NCI-H2029 (cell line): ENCODE measurements at places on chromosomes 2 and 18.

DNA sequence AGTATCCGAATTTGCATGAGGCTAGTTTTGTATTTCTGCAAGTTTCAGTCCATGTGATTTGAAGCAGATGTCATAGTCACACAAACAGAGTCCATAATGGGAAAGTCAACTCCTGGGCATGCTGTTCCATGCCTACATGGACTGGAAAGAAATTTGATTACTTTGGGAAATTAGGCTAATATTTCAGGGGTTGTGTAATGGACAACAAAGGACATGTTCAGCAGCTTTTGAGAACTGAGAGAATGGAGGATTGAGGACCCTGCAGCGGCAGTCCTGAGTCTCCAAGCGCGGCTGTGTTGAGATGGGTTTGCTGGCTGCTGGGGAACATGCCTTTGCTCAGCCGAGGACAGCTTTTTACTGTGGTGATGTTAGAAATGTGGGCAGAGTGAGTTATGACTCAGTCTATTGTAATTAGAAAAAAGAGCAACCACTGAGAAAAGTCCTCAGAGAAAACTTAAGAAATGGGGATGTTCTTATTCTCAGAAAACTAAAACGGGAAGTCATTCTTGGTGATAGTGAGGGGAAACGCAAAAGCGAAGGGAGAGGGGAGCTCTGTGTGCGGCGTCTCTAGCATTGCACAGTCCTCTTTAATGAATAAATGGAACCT lies 149.2 kb downstream of the FAM210A start:
- no peak for DNase-seq

DNA sequence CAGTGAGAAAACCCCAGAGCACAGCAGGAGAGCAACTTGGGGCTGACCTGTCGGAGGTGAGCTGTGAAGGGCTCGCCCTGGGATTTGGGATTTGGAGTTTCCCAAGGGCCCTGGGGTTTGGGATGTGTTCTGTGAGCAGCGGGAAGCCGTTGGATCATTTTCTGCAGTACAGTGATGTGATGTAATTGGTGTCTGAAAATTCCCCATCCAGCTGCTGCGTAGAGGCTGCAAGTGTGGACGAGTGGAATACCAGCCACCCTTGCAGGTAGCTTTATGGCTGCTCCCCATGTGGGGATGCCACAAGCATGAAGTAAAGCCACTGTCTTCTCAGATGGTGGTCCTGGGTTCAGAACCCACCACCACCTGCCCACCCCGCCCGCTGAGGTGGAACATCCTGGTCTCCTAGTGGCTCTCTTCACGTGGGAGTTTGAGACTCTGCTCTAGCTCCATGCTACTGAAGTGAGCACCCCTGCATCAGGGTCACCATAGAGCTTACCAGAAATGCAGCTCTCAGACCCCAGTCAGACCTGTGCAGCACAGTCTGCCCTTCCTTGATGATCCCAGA lies 15.0 kb downstream of the IMPA2 start:
- no peak for DNase-seq

DNA sequence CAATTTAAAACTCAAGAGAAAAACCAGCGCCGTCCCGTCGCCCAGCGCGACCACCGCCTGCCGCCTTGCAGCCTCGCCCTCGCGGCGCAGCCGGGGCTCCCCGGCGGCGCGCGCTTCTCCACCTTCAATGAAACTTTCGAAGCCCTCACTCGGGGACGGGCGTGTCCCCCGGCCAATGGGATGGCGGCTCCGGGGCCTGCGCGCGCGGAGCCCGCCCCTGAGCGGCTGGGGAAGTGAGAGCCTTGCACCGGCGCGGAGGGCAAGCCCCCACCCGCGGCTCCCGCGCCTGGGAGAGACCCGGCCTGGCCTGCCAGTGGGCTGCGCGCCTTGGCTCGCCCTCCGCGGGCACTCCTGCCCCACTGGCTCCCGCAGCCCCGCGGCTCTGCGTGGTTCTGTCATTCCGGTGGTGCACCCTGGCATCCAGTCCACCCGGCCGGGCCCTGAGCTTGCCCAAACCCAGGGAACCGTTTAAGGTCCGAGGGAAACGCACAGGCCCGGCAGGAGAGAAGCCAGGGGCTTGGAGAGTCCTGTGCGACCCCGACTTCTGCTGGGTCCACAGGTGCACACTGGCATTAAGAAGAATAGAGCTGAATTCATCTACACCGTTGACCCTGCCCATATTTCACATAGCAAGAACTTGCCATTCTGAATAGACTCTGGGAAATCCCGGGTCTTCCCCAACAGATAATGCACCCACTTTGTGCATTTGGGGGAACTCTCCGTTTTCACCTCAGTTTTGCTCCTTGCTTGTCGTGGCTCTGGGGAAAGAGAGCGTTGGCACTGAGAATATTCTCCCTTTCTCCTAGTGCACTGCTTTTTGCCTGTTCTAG lies at the start of gene PIEZO2:
TSS of gene PIEZO2 (minus strand) at position 129 of the 830 bp plus-strand sequence. CDS start 981 bp downstream, outside the sequence.
- no peak for DNase-seq

DNA sequence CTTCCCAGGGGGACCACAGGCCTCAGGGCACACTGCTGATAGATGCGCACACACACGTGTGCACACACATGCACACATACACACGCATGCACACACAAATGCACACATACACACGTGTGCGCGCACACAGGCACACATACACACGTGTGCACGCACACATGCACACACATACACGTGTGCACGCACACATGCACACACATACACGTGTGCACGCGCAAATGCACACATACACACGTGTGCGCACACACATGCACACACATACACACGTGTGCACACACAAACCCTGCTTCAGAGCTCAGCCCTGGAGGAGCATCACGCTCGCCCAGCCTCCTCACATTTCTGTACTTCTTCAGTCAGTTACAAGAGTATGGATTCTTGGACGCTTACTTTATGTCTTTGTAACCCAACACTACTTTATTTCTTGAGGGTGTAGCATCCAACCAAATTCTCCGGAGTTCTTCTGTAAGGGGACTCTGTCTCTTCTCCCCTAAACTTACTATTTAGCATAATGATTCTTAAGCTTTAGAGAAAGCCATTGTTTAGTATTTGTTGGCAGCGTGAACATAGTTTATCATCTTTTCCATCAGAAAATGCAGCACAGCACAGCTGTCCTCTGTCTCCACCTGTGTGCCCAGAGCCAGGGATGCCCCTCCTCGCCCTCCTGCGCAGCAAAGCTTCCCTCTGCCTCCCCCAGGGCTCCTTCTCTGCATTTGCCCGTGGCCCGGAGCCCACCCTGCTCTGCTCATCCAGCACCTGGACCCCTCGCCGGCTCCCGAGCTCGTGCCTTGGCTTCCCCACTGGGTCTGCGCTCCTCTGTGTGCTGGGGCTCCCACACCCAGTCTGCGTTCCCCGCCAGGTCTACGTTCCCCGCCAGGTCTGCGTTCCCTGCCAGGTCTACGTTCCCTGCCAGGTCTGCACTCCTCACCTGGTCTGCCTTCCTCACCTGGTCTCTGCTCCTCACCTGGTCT lies 74.4 kb upstream of the CTDP1 start:
- DNase-seq: no peak

- no peak for DNase-seq
Measured at GRCh38 chr2:7588295-7588694, 671.1 kb downstream of the RNF144A start.

DNA sequence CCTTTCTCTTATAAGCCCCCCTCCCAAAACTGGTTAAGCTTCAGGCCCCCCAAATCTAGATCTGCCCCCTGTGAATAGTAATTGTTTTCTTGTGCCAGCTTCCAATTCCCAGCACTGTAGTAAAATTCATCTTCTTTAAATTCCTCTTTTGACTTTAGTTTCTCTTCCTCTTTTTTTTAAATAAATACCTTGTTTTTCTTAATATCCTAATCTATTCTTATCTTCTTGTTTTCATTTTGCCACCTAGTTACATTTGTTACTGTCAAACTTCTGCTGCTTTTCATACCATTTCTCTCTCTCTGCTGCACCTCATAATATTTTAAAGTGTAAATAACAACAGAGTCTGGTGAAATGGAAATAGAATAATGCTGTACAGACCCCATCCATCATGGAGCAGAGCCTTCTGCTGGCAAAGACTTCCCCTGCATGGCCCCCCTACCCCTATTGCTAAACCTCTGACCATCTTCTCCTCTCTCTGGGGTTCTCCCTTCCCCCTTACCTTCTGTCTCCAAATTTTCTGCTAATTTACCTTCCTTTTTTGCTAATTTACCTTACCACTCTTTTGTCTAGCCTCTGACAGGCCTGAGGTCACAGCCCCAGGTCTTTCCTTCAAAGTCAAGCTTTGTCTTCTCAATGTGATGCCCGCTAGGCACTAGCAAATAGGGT lies 94.9 kb upstream of the PAPOLG start:
- no peak for DNase-seq

DNA sequence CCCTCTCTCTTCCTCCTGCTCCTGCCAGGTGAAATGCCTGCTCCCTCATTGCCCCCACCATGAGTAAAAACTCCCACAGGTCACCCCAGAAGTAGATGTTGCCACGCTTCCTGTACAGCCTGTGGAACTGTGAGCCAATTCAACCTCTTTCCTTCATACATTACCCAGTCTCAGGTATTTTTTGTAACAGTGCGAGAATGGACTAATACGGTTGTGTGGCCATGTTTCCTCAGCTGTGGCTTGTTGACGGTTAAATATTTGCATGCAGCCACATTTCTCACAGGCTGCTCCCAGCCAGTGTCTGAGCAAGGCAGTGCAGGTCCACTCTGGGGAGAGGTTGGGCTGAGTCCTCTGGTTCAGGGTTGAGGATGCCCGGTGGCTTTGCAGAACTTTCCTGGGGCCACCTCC lies 27.8 kb upstream of the COPS8 start:
- DNase-seq: no peak

GRCh38 chr2:101401906-101402305 lies 14.6 kb upstream of the CREG2 start:
- DNase-seq: no peak

GRCh38 chr2:19349911-19350677 lies 8.3 kb downstream of the OSR1 start:
- no peak for DNase-seq

GRCh38 chr18:8450898-8451665 lies 158.2 kb upstream of the RAB12 start:
- no peak for DNase-seq

GRCh38 chr2:162477011-162477410 lies 133.1 kb downstream of the GCA start:
- no peak for DNase-seq

DNA sequence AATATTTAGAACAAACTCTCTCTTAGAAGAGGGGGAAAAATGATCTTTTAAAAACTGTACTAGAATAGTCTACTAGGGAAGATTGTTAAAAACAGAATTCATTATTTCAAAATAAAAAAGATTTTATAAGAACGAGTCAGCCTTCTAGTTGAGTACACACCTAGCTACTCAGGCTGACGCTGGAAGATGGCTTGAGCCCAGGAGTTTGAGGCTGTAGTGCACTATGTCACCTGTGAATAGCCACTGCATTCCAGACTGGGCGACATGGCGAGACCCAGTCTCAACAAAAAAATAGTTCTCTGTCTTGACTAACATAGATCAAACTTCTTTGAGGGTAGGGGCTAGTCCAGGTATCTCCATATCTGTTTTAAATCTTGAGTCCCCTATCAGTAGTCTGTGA lies 33.9 kb downstream of the ERLEC1 start:
- DNase-seq: no peak

DNA sequence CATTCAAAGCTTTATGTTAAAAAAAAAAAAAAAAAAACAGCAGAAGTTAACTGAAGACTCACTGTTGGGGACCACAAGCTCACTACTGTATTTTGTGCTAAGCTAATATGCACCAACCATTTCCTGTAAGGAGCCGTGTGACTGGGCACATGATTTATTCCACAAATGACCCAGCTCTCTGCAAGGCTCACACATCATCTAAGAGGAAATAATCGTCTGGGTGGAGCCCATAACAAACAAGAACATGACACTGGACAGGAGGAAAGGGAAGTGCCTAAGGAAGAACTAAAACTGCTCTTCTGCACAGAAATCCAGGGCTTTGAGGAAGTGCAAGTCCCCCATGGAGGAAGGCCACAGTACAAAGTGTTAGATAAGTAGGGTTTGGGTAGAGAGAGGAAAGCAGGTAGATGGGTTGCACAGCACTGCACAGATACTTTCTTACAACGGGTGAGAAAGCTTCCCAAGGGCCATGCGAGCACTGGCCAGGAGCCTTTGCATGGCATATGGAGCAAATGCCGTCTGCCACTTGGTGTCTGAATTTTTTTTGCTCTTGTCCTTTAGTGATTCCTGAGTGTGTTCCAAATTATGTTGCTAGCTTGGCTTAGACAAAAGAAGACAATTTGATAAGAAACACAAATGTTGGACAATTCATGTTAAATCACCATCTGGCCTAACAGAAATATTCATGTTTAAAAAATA lies 24.4 kb downstream of the NFE2L2 start:
- DNase-seq: peak; percentile 54

DNA sequence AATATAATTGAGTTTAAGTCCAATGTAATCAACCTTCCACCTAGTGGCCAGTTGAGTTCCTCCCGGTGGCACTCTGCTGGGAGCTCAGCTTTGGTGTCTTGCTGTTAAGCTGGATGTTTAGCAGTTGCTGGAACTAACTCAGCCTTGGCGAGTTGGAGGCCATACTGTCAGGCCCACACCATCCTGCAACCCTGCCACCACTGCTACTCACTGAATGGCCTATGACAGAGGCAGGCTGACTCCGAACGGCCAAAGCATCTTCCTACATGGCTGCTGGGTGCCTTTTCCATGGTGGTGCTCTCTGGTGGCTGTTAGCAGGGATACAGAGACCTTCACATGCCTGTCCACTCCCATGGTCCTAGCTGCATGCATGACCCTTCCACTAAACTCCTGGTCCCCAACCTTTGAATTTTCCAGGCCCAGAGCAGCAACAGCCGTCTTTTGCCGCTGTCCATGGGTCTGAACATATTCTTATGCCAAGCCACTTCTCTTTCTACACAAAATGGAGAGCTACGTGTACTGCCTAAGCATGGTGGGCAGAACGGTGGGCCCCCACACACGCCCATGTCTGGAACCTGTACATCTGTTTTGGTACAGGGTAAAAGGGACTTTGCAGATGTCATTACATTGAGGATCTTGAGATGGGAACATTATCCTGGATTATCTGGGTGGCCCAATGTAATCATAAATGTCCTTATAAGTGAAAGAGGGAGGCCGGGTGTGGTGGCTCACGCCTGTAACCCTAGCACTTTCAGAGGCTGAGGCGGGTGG lies 15.0 kb upstream of the TRAF3IP1 start:
- no peak for DNase-seq

DNA sequence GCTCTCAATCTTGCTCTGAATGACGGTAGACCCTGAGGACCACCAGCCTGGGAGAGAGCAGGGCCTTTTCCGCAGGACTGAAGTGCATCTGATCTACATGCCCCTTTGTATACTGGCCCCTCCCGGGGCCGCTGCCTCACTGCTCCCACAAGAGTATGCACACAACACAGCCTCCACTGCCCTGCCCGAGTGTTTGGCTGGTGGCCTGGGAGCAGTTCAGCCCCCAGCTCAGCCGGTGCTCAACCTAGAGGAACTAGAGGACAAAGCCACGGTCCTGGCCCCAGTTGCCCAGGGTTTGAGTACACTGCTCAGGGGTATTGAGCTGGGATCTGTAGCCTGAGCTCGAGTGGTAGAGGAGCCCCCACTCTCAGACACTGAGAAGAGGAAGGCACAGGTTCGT lies 118.9 kb upstream of the CAB39 start:
- no peak for DNase-seq

- no peak for DNase-seq
Measured at GRCh38 chr18:36736094-36736493, 92.7 kb downstream of the TPGS2 start.

GRCh38 chr18:71233177-71233576 lies 944.3 kb downstream of the SOCS6 start:
- no peak for DNase-seq
